ENCODE measurements at places on chromosomes 2 and 18.

GRCh38 chr2:152037743-152038435 is 61.0 kb downstream of the CACNB4 start:
- DNase-seq: no peak

- no peak for DNase-seq
Observed at GRCh38 chr2:212021947-212022346, 516.7 kb downstream of the ERBB4 start.

- DNase-seq: no peak
Observed at GRCh38 chr2:27493948-27494283, 1.1 kb downstream of the FNDC4 start.

GRCh38 chr18:58345875-58346274 is 283.0 kb downstream of the ALPK2 start:
- DNase-seq: no peak

- DNase-seq: no peak
Observed at GRCh38 chr2:208415255-208415654, 8.7 kb downstream of the PTH2R start.

DNA sequence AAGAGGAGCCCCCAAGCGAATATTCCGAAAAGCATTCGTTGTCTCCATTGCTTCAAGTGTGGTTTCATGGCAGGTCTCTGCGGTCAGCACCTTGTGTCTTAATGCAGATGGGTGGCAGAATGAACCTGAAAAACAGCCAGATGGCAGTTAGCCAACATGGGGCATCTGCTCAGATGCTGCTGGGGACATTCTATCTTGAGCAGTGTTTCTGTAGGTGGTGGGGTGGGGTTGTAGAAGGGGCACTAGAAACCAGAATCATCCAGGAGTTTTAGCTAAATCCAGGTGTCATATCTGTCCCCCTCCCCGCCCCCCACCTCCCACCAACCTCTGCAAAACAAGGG is 42.1 kb downstream of the ST6GAL2 start:
- DNase-seq: no peak

- DNase-seq: no peak
Observed at GRCh38 chr18:28095041-28095440, 81.9 kb downstream of the CDH2 start.

GRCh38 chr2:43114210-43114609 is 112.2 kb downstream of the ZFP36L2 start:
- DNase-seq: no peak

DNA sequence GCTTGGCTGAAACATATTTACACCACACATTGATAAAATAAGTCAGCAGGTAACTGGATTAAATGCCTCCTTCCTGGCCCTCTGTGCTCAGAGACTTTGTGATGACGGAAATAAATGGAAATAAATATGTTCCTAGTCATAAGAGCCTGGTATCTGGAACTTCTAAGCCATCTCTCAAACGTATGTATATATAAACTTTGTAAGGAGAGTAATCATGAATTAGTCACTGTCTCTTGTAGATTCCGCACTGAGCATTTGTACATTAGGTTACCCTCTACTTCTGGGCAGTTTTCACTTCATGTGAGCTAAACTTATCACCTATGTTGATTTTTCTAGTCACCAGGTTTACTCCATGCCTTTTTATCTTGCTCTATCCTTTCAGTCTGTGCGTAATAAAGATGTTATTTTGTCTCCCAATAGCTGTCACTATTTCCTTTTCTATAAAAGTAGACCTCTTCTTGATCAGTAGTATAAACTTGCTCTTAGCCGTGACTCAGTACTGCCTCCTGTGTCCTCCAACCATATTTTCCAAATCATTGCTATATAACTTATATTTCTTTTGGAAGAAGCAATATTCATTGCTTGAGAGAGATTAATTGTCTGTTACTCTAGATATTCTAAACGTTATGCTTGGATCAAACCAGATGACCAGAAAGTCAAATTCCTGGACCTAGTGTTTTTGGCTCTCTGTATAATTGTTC is 53.2 kb downstream of the FEZ2 start:
- DNase-seq: no peak

Data from SK-N-MC (cell line).